ENCODE measurements at places on chromosomes 1 and 21. TPM values are rescaled to one million over a fixed set of nuclear protein-coding genes. Genes with fewer than 3 reads are reported as not detected.

DNA sequence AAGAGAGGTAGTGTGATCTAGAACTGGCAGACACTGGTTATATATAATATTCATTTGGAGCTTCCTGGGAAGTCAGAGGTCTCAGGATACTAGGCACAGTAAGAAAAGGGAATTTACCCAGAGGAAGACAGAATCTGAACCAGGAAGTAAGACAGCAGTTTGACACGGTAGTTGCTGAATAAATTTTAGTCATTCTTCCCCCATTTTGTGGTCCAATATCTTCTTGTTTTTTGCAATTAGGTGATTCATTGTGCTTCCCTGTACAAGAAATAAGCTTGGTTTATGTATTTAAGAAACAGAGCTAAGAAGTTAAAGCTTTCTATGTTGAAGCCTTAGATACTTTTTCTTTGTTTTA, 1.3 kb downstream of the TMEM167B start:
- DNase-seq = no peak

DNA sequence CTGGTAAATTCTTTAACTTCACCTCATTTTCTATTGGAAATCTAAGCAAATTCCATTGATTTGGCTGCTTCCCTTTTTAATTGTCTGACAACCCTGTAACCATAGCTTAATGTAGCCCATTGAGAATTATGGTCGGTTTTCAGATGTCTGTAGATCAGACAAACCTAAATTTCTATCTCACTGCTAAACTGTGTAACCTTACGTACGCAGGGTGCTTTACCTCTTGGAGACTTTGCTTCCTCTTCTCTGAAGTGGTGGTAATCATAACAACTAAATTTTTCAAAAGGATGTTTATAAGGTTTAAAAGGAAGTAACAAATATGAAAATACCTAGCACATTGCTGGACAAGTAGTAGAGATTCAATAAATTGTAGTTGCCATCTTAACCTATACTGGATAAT, 25.9 kb downstream of the IFNAR1 start:
- DNase-seq = no peak

DNA sequence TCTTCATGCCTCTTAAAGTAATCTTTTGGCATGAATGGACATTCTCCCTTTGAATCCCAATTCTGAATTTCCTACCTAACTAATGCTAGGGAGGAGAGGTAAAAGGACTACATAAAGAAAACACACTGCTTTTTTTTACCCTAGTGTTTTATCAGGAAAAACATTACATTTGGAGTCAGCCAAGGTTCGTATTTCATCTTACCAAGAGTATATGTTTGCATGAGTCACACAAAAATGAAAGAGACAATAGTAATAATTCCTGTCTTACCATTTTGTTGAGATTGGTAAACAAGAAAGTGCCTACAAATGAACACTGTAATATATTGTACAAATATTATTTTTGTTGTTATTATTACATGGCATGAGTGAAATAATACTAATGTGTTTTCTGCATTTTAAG, 112.9 kb upstream of the WARS2 start:
- peak; percentile 29 for DNase-seq

HES5 gene
- total RNA-seq = 0.85 TPM

USH2A gene
- not detected for total RNA-seq

Data from foreskin keratinocyte (primary cell).